Upper lobe of right lung (tissue), 1 donor: ENCODE measurements at places on chromosomes 4 and X. TPM values are rescaled to one million over a fixed set of nuclear protein-coding genes. Genes with fewer than 3 reads are reported as not detected.

XK gene
- 1.6 TPM for total RNA-seq

DNA sequence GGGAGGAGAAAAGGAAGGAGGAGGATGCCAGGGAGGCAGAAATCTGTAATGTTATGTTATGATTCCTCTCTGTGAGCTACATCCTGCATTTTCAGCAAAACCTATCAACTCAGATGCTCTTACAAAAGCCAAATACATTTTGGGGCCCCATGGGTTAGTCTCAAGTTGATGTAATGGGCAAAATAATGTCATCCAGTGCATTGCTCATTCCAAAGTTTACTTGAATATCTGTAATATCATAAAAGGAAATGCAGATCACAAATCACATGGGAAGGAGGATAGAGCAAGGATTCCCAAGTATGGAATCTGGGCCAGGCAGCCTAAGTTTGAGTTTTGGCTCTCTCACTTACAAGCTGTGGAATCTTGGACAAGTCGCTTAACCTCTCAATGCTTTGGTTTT, 74.9 kb upstream of the SOD3 start:
- H3K36me3 ChIP-seq = no peaks in the 10 kb centered on the region
- DNase-seq = no peak
- no peak overlapping the region for H3K27ac ChIP-seq
- no peak overlapping the region for H3K4me3 ChIP-seq
- no peaks in the 10 kb centered on the region for H3K4me1 ChIP-seq

DNA sequence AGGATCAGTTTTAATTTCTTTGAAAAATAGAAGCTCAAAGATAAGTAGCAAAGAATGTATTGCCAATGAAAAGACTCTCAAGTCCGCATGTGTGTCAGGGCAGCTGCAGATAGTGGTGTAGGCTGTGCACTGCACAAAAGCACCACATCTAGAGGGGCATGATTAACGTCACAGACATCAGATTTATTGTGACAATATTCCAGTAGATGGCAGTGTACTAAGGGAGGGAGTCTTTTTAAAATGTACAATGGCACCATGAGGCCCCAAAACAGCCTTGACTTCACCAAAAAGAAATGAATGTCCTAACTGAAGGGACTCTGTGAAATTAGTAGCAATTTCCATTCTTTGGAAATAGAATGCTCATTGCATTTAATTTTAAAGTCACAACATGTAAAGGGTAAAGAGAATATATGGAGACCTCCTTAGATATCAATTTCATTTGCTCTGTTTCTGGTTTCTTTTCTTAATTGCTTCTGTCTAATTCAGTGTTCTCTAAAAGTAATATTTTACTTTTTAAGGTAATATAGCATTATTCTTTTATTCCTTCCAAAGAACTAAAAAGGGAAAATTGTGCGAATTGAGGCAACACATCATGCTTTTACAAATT, 98.4 kb downstream of the ZNF827 start:
- no peak for DNase-seq
- H3K27ac ChIP-seq = no peak overlapping the region
- no peaks in the 10 kb centered on the region for H3K36me3 ChIP-seq
- no peak overlapping the region for H3K4me3 ChIP-seq

- no peak overlapping the region for H3K4me3 ChIP-seq
- H3K27ac ChIP-seq = no peak overlapping the region
- H3K36me3 ChIP-seq = no peaks in the 10 kb centered on the region
- no peaks in the 10 kb centered on the region for H3K27me3 ChIP-seq
- no peaks in the 10 kb centered on the region for H3K4me1 ChIP-seq
These were observed 52.7 kb upstream of the NEIL3 start for GRCh38 chr4:177256950-177257349.

DNA sequence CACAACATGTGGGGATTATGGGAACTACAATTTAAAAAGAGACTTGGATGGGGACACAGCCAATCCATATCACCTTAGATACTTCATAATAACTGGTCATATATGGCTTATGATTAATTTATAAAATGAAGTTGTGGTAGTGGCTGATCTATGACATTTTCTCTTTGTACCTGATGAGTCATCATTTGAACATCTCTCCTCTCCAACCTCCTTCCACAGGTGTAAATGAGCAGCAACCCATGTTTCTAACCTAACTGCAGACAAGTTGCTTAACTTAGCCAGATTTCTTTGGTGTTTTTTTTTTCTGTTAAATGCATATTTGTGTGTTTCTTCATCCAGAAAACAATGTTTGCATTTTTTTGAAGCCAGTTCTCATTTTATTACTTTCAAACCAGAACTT, 42.6 kb downstream of the SPANXA2 start:
- H3K27me3 ChIP-seq = no peaks in the 10 kb centered on the region
- H3K36me3 ChIP-seq = no peaks in the 10 kb centered on the region
- DNase-seq = no peak
- H3K27ac ChIP-seq = no peak overlapping the region

- H3K4me3 ChIP-seq = no peak overlapping the region
- no peak overlapping the region for H3K27ac ChIP-seq
- no peaks in the 10 kb centered on the region for H3K27me3 ChIP-seq
- no peak for DNase-seq
- H3K36me3 ChIP-seq = no peaks in the 10 kb centered on the region
These were observed 128.9 kb downstream of the HS3ST1 start for GRCh38 chr4:11299836-11300235.

SSX4B gene
- total RNA-seq = not detected

- H3K27ac ChIP-seq = no peak overlapping the region
- no peaks in the 10 kb centered on the region for H3K4me1 ChIP-seq
- no peaks in the 10 kb centered on the region for H3K27me3 ChIP-seq
- no peak for DNase-seq
These were observed 75.5 kb upstream of the TLR3 start for GRCh38 chr4:185993328-185993973.

DNA sequence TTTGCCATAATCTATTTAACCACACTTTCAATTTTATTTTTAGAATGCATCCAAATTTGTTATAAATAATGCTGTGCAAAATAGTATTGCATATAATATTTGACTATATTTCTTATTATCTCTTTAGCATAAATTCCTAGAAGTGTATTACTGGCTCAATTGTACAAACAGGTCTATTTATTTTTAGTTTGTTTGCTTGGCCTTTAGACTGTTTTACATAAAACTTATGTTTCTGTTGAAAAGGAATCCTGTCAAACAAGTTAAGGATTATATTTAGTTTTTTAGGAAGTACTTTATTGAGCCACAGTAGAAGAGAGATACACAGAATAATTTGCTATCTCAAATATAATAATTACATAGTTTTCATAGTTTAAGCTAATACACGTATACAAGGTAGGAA, 413.8 kb downstream of the GBA3 start:
- no peaks in the 10 kb centered on the region for H3K4me1 ChIP-seq
- H3K4me3 ChIP-seq = no peak overlapping the region
- H3K27me3 ChIP-seq = no peaks in the 10 kb centered on the region
- DNase-seq = no peak
- H3K36me3 ChIP-seq = no peaks in the 10 kb centered on the region
